ENCODE measurements at places on chromosomes 7 and 10.

- H3K27ac ChIP-seq = no peak overlapping the region
- H3K4me3 ChIP-seq = no peak overlapping the region
- no peaks in the 10 kb centered on the region for H3K36me3 ChIP-seq
Measured at GRCh38 chr7:13098161-13098560, 410.7 kb downstream of the ARL4A start.

DNA sequence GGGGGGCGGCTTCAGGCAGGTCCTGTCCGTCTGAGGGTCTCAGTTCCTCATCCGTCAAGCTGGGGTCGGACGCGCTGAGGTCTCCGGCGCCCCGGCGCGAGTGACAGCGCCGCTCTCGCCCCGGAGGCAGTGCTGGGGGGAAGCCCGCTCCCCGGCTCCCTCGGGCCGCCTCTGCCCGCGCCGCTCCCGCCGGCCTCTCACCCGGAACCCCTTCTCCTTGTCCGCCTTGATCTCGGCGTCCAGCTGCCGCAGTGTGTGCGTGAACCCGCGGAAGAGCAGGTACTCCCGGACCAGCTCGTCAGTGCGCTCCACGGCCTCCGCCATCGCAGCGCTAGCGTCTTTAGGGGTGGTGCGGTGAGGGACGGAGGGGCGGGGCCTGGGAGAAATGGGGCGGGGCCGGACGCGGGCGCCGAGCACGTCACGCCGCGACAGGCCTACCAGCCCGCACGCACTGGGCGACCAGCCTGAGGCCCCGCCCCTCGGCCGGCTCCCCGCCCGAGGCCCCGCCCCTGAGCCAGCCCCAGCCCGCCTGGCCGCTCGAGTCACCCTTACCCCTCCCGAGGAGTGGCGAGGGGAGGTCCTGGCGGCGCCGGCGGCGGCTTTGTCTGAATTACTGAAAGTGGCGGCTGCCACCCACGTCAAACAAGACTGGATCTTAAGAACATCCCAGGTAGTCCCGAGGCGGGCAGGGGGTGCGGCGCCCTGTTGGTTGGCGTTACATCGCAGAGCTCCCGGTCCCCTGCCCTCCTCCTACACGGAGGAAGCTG, at the start of gene WDR91:
Gene WDR91, minus strand, starts transcription at position 348 of the 767 bp plus-strand sequence. Its CDS starts 24 bp downstream, at position 324.
- H3K27me3 ChIP-seq = no peaks in the 10 kb centered on the region
- peak; percentile 87 for DNase-seq
- H3K36me3 ChIP-seq = peaks cover 6% of the 10 kb centered on the region
- peak within 1 kb of the TSS; percentile 68 for H3K4me3 ChIP-seq
- no peaks in the 10 kb centered on the region for H3K4me1 ChIP-seq

- H3K36me3 ChIP-seq = no peaks in the 10 kb centered on the region
- no peak for DNase-seq
- H3K4me3 ChIP-seq = no peak overlapping the region
Measured at GRCh38 chr7:130065500-130066152, 4.7 kb upstream of the KLHDC10 start.

DNA sequence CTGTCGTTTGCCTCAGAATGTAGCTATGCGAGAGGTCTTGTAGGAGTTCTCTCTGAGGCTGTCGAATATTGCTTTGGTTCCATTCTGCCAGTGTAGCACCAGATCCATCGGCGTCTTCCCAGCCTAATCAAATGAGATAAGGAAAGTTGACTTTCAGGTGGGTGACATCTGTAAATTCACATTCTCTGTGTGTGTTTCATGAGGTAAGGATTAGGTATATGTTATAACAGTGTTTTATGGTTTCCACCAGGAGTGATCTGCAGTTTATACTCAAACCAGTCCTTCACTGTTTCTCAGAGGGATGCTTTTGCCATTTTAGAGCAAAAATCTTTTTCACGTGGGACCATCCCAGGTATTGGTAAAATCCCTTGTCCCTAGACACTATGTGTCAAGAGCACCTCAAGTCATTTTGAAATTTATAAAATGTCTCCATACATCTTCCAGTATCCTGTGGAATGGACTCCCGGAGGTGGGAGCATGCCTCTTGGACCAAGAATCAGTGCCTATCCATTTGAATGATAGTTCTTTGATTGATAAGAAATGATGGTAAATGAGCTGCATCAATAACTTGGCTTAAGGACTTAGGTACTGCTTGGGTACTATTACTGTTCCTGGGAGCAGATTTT, 7.9 kb downstream of the ANKRD1 start:
- H3K4me3 ChIP-seq = no peak overlapping the region
- H3K36me3 ChIP-seq = no peaks in the 10 kb centered on the region

DNA sequence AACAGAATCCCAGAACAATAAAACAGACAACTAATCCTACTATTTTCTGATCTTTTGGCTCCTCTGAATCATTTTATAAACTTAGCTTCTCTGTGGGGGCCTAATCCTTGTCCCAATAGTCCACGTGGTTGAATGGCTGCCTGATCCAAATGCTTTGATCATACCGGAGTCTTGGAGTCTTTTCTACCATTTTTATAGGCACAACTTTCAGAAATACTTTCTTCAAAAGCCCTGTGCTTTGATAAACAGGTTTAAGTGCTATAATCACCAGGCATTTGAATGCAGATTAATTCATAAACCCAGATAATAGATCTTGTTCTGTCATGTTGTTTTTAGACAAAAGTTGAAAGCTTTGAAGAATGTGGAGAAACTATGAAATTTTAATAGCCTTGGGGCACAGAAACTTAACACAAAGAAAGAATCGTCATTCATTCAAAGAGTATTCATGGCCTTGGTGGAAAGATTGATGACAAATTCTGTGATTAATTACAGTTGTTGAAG, 163.7 kb downstream of the AHR start:
- H3K4me1 ChIP-seq = no peaks in the 10 kb centered on the region
- H3K27me3 ChIP-seq = no peaks in the 10 kb centered on the region
- DNase-seq = no peak
- no peaks in the 10 kb centered on the region for H3K36me3 ChIP-seq
- H3K4me3 ChIP-seq = no peak overlapping the region
- H3K27ac ChIP-seq = no peak overlapping the region

DNA sequence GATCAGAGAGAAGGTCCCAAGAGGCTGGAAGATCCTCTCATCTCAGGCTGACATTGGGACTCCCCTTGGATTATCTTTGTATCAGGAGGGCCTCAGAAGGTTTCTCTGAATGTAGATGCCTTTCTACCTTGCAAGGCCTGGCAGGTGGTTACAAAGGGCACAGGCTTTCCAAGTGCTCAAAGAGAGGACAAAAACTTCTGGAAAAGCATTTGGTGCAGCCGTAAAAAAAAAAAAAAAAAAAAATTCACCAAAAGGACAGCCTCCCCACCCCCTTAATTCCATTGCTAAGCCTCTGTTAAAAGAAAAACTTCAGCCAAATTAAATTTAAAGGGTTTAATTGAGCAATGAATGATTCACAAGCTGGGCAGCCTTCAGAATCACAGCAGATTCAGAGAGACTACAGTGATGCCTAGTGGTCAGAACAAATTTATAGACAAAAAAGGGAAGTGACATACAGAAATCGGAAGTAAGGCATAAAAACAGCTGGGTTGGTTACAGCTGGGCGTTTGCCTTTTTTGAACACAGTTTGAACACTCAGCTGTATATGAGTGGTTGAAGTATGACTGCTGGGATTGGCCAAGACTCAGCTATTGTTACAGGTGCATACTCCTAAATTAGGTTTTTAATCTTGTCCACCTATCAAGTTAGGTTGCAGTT, 42.5 kb upstream of the LRGUK start:
- no peaks in the 10 kb centered on the region for H3K4me1 ChIP-seq
- no peaks in the 10 kb centered on the region for H3K36me3 ChIP-seq
- H3K4me3 ChIP-seq = no peak overlapping the region

GRCh38 chr10:70981171-70981836, 92.9 kb upstream of the PCBD1 start:
- H3K36me3 ChIP-seq = no peaks in the 10 kb centered on the region
- H3K4me3 ChIP-seq = no peak overlapping the region
- H3K27me3 ChIP-seq = no peaks in the 10 kb centered on the region
- H3K27ac ChIP-seq = no peak overlapping the region
- peaks cover 9% of the 10 kb centered on the region for H3K4me1 ChIP-seq

- peaks cover 24% of the 10 kb centered on the region for H3K4me1 ChIP-seq
- no peak for DNase-seq
- peak overlapping the region; percentile 93 for H3K27ac ChIP-seq
- H3K27me3 ChIP-seq = no peaks in the 10 kb centered on the region
- H3K36me3 ChIP-seq = peaks cover 3% of the 10 kb centered on the region
Measured at GRCh38 chr7:103348452-103348851, 1.0 kb downstream of the PSMC2 start.

- no peak overlapping the region for H3K4me3 ChIP-seq
- no peak overlapping the region for H3K27ac ChIP-seq
Measured at GRCh38 chr7:6274743-6275142, 2.3 kb upstream of the CYTH3 start.

- no peaks in the 10 kb centered on the region for H3K36me3 ChIP-seq
- H3K4me1 ChIP-seq = no peaks in the 10 kb centered on the region
- H3K27ac ChIP-seq = peak overlapping the region; percentile 9
- DNase-seq = no peak
- no peaks in the 10 kb centered on the region for H3K27me3 ChIP-seq
- no peak overlapping the region for H3K4me3 ChIP-seq
Measured at GRCh38 chr10:102267748-102268147, 22.4 kb downstream of the GBF1 start.

GRCh38 chr7:139811066-139811465, 18.0 kb upstream of the TBXAS1 start:
- H3K4me1 ChIP-seq = no peaks in the 10 kb centered on the region
- H3K27me3 ChIP-seq = no peaks in the 10 kb centered on the region
- H3K36me3 ChIP-seq = no peaks in the 10 kb centered on the region
- DNase-seq = no peak
- H3K27ac ChIP-seq = no peak overlapping the region
- no peak overlapping the region for H3K4me3 ChIP-seq

GRCh38 chr10:102102421-102102820, 17.7 kb downstream of the LDB1 start:
- no peak for DNase-seq
- H3K4me1 ChIP-seq = no peaks in the 10 kb centered on the region
- no peak overlapping the region for H3K27ac ChIP-seq
- H3K4me3 ChIP-seq = no peak overlapping the region
- H3K27me3 ChIP-seq = no peaks in the 10 kb centered on the region

- peaks cover 17% of the 10 kb centered on the region for H3K4me1 ChIP-seq
- peak overlapping the region; percentile 29 for H3K27ac ChIP-seq
- DNase-seq = no peak
Measured at GRCh38 chr10:6503171-6503570, 76.9 kb downstream of the PRKCQ start.

DNA sequence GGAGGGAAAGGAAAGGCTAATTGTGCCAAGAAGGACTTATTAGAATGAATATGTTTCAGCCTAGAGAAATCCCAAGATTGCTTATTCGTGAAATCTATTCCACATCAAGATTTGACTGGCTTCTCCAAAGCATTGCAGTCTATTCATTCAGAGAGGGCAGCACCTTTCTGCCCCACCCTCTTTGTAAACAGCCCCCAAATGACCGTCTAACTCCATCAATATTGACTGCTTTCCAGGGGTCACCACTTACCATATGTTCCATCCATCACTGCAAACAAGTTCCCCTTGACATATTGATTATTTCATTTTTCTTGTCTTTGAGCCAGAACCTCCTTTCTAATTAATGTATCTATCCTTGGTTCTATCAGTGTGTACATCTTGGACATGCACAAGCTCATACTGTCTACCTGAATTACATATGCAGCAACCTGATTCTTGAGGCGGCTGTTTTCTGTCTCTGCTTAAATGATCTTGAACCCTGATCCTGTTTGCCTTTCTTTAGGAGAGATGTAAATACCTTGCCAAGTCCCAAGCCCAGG, 44.2 kb upstream of the PTER start:
- no peak overlapping the region for H3K27ac ChIP-seq
- H3K4me3 ChIP-seq = no peak overlapping the region
- no peak for DNase-seq
- no peaks in the 10 kb centered on the region for H3K36me3 ChIP-seq
- no peaks in the 10 kb centered on the region for H3K4me1 ChIP-seq
- H3K27me3 ChIP-seq = no peaks in the 10 kb centered on the region

GRCh38 chr10:37403776-37404175, 278.4 kb downstream of the ANKRD30A start:
- H3K4me1 ChIP-seq = no peaks in the 10 kb centered on the region
- H3K36me3 ChIP-seq = no peaks in the 10 kb centered on the region
- no peak for DNase-seq
- no peaks in the 10 kb centered on the region for H3K27me3 ChIP-seq
- no peak overlapping the region for H3K27ac ChIP-seq

- no peak overlapping the region for H3K4me3 ChIP-seq
- DNase-seq = no peak
- H3K4me1 ChIP-seq = peaks cover 8% of the 10 kb centered on the region
- H3K27me3 ChIP-seq = no peaks in the 10 kb centered on the region
- no peak overlapping the region for H3K27ac ChIP-seq
- H3K36me3 ChIP-seq = no peaks in the 10 kb centered on the region
Measured at GRCh38 chr7:105799006-105799405, 77.4 kb downstream of the ATXN7L1 start.

DNA sequence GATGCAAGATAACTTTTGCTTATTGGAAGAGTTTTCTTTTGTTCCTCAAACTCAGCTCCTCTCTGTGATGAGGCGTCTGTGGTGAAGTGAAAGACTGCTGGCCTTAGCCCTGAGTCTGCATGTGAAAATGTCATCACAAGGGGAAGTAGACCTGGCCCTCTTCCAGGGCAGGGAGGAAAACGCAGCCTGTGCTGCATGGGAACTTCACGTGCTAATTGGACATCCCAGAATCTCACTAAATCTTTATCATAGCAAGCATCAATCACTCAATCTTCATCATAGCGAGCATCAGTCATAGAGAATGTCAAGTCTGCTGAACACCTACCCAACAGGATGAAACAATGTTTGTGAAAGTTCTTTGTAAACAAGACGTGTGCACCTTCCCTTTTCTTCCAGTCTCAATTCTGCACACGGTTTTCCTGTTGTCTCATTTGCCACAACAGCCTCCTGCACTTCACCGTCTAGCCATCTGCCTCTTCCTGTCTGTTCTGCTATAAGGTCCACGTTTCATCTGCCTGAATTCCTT, 314.6 kb downstream of the FRMD4A start:
- no peak for DNase-seq
- no peak overlapping the region for H3K4me3 ChIP-seq
- no peaks in the 10 kb centered on the region for H3K27me3 ChIP-seq
- no peaks in the 10 kb centered on the region for H3K36me3 ChIP-seq
- no peak overlapping the region for H3K27ac ChIP-seq

GRCh38 chr10:48232717-48233447, 41.6 kb downstream of the FRMPD2 start:
- no peak overlapping the region for H3K27ac ChIP-seq
- H3K4me3 ChIP-seq = no peak overlapping the region
- no peaks in the 10 kb centered on the region for H3K36me3 ChIP-seq

GRCh38 chr7:37441386-37441760, 7.3 kb downstream of the ELMO1 start:
- H3K36me3 ChIP-seq = no peaks in the 10 kb centered on the region
- DNase-seq = no peak
- no peaks in the 10 kb centered on the region for H3K27me3 ChIP-seq
- H3K4me3 ChIP-seq = peak overlapping the region; percentile 31
- H3K27ac ChIP-seq = peak overlapping the region; percentile 74

GRCh38 chr10:26367771-26368170, 70.4 kb upstream of the APBB1IP start:
- H3K4me1 ChIP-seq = no peaks in the 10 kb centered on the region
- no peak overlapping the region for H3K4me3 ChIP-seq
- no peak for DNase-seq
- H3K27me3 ChIP-seq = no peaks in the 10 kb centered on the region

Measured in naive thymus-derived CD4-positive, alpha-beta T cell (primary cell).